Left cardiac atrium (tissue), 4 donors: ENCODE measurements at places on chromosomes 2 and 18.
A peak's percentile ranks its signal among the peaks of the same experiment; 100 is the strongest.

GRCh38 chr2:45273412-45274249 is 264.4 kb upstream of the SIX2 start:
- no peak for DNase-seq

DNA sequence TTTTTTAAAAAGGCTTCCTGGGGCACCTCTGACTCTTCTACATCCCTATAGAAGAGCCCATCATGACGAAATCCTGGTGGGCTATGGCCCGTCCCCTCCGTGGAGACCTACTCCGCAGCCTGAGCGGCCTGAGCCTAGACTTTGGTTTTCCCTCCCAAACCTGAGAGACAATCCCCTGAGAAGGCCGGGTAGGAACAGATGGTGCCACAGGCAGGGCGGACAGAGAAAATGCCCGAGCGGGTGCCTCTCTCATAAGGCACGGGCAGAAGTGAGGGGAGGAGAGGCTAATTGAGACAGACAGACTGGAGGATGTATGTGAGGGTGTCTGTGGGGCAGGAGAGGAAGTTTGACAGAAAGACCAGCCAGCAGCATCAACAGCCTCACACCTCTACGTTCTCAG is 20.2 kb upstream of the SFXN5 start:
- DNase-seq, result no peak

DNA sequence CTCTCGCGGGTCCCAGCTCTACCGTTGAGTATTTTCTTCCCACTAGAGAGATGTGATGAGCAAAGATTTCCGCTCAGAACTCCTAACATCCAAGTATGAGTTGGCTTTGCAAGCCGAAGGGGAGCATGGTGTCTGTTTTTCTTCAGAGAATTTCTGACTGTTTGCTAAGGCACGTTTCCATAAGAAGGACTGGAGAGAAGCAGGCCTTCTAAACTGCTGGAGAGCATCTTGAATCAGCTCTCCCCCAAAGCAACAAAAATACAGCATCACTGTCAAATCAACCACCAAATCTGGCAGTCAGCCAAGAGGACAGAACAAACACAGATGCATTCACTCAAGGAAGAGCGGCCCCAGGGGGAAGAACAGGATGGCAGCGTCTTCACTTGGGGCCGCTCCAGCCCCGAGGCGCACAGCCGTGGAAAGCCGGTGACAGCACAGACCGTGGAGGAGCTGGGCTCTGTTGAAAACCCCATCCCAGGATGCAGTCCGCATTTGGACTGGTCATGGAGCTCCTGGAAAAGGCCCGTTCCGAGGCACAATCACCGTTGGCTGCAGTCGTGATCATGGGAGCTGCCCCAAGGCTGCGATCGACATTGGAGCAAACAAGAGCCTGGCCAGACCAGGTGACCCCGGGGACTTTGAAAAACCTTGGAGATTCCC is 101.4 kb downstream of the NFATC1 start:
- DNase-seq, result no peak

- no peak for DNase-seq
These were observed 1.8 kb downstream of the TLK1 start for GRCh38 chr2:171158790-171159371.

DNA sequence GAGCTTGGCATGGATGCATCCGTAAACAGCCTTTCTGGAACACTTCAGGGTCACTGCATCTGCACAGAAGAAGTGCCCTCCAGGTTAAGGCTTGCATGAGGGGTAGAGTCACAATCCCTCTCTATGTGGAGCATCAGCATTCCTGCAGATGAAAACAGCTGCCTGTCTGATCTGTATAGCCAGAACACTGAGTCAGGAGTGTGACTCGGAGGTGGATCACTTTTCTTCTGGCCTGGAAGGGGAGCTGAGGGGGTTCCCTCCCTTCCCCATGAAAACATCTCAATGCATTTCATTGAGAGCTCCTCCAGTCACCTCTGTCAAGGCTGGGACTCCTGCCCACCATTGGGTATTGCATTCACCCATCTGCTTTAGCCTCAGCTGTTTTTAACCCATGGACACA is 72.5 kb upstream of the SERPINE2 start:
- no peak for DNase-seq

DNA sequence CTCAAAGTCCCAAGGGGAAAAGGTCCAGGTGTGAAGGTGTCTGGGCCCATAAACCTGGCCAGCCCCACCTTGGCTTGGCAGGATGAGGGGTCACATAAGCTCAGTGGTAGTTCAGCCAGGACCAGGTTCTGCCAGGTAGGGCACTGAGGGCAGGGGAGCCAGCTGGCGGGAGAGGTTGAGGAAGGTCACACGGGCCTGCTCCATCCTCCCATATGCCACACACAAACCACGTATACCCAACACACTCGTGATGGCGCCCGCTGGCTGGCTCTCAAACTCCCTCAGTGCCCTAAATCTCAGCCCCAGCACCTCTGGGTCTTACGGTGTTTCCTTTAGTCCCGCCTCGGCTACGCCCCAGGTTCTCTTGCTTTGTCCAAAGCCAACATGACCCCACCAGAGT is 160.5 kb downstream of the ZFP36L2 start:
- DNase-seq, result no peak

- DNase-seq, result no peak
These were observed 31.2 kb downstream of the STAMBP start for GRCh38 chr2:73859721-73860586.

DNA sequence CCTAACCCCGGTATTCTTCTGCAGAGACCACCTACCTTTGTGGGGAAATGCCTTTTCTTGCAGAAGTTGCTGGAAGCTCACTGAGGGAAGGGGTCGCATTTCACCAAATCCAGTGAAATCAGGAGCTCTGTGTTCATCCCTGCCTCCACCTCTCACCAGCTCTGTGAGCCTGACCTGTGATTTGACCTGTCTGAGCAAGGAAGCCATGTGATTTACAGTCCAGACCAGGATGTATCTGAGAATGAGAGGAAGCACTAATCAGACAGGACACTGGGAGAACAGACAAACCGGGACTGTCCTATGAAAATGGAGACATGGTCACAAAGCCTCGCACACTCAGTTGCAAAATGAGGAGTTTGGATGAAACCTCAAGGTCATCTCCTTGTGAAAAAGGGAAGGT is 285.4 kb downstream of the BCL11A start:
- DNase-seq, result no peak

- no peak for DNase-seq
These were observed 94.7 kb upstream of the BOD1L2 start for GRCh38 chr18:57052173-57052572.

- no peak for DNase-seq
These were observed 161.5 kb downstream of the TGIF1 start for GRCh38 chr18:3611313-3612090.

DNA sequence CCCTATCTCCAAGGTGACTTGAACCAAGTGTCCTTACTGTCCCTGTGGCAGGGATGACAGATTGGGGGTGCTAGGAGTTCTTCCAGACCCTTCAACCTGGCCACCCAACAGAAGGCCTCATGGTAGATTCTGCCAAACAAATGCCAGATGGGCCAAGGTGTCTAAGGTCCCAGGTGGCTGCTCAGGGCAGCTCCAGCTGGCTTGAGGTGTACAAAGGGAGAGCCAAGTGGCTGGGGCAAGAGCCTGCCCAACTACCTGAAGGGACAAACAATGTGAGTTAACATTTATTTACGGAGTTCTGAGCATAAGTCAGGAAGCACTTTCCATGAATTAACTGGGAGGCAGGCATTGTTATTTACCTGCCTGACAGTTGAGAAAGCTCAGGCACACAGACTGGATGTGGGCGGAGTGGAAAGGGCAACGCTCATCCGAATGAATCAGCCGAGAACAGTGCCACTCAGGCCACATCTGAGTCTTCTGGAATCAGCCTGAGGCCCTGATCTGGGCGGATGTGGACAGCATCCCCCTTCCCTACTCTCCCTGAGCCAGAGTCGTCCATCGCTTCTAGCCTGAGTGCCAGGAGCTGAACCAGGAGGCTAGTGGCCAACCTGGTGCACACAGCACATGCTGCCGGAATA is 4.4 kb upstream of the KCNIP3 start:
- no peak for DNase-seq

- DNase-seq, result peak; percentile 40
These were observed 300.9 kb downstream of the PHLPP1 start for GRCh38 chr18:63016270-63016669.

DNA sequence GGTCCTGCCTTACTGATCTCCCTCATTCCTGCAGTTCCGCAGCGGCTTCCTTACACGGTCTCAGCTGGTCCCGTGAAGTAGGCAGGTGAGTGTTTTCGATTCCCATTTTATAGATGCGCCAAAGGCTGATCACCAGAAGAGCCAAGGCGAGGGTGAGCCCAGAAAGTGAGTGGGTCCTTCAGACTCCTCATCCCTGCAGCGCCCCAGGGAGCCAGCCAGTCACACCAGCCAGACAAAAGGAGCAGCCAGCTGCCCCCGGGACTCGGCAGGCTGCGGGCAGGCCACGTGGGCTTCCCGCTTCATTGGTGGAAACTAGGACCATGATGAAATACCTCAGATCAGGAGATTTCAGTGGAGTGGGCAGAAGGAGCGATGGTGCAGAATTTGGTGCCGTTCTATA is 85.9 kb downstream of the SMAD7 start:
- DNase-seq, result peak; percentile 18

DNA sequence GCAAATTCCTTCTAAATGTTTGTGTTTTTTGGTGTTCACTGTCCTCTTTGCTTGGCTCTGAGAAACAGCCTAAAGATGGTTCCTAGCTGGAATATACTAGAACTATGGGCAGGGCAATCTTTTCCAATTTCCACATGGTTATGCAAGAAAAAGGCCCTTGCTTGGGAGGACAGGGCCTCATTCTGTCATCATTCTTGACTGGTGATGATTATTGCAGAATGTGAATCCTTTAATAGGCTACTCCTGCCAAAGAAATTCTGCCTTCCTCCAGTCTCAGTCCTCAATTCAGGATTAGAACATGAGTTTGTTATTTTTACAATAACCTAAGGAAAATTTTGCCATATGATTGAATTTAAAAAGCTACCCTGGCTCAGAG is 218.7 kb downstream of the HNMT start:
- no peak for DNase-seq

GRCh38 chr2:158395166-158395565 is 61.4 kb downstream of the CCDC148 start:
- no peak for DNase-seq

GRCh38 chr2:178469219-178469849 is 9.1 kb downstream of the FKBP7 start:
- no peak for DNase-seq

DNA sequence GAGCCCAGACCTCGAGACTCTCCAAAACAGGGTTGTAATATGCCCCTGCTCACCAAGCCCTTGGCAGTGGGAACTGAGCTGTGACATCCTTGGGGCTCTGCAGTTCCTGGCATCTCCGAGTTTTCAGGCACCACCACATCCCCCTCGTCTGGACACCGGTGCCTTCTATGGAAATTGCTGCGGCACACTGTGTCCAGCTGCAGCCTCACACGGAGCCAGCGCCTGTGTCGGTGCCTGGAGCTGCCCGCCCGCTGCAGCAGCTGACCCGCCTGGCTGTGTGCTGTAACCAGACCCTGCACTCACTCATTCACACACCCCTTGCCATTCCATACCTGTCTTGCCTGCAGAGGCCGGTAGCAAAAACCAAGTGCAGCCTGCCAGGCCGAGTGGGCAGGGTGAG is 11.8 kb downstream of the IWS1 start:
- peak; percentile 31 for DNase-seq

DNA sequence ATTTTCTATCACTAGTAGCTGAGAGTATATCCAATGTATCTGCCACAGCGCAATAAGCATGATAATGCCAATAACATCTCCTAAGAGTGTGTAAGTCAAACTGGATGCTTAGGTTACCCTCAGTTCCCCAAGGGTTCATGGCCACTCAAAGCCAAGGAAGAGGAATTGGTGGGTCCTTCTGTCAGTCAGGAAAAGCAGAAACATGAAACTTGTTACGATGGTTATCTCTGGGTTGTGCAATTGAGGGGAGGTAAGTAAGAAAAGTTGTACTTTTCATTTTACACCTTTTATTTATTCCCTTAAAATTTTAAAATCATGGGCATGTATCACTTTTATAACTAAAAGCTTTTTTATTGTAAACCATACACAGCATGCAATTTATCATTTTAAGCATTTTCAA is 10.1 kb upstream of the GAD1 start:
- DNase-seq, result no peak

DNA sequence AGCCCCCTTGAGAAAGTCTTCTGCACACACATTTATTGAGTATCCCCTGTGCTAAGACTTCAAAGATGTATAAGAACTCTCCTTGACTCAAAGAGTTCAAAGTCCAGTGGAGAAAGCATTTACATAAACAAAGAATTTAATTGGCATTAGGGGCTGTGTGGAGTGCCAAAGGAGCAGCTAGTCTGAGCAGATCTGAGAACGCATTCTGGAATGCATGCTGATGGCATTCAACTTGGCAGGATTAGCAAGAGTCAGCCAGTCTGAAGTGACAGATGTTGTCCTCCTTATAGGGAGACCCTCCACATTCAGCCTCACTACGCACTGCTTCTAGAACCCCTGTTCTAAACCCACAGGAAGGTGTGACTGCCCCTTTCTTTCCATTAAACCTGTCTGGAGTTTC is 191.5 kb downstream of the RAD51AP2 start:
- DNase-seq, result no peak

DNA sequence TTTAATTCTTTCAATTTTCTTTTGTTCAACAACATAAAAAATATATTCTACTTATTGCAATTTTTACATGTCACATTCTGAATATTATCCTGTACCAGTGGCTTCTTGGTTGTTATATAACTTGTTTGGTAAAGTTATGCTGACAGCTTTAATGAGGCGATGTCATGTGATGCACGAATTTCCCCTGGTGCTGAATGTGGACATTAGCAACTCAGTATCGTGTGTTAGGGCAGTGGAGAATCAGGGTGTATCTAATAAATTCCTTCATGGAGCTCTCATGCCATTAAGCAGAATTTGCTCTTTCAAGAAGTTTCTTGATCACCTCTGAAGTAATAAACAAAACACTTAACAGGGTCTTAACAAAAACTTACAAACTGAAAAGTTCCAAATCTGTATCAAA is 99.6 kb upstream of the DNMT3A start:
- no peak for DNase-seq

DNA sequence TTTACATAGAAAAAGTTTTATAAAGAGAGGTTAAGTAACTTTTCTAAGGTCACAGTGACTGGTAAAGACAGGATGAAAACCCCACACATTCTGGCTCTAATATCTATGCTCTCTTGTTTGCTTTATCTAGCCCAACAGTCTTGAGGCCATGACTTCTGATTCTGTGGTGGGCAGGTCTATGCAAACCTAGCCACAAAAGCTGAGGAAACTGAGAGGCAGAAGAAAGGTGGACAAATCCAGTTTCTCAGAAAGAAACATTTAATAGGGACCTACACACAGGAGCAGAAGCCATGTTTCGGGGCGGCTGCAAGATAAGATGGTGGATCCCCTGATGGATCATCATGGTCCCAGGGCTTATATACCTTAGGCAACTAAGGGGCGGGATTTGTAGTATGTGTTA is 21.8 kb downstream of the HSPD1 start:
- no peak for DNase-seq

- DNase-seq, result no peak
These were observed 186.2 kb downstream of the STK39 start for GRCh38 chr2:168060986-168061750.

DNA sequence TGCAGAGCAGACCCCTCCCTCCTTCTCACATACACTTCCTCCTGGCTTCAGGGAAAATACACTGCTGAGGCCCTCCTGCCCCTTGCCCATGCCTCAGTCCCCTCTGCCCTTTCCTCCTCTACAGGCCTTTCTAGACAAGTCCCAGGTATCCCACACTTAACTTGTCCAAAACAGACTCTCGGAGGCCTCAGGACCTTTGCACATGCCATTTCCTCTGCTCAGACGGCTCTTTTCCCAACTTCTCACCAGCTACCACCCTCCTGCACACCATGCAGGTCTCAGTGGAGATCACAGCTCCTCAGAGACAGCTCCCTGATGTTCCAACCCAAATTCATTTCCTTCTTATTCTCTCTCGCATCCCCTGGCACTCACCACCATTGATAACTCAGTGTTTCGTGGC is 11.7 kb downstream of the TBC1D8 start:
- DNase-seq, result no peak
